Naive thymus-derived CD4-positive, alpha-beta T cell (primary cell): ENCODE measurements at places on chromosomes 1 and 21. TPM values are rescaled to one million over a fixed set of nuclear protein-coding genes. Genes with fewer than 3 reads are reported as not detected.

DNA sequence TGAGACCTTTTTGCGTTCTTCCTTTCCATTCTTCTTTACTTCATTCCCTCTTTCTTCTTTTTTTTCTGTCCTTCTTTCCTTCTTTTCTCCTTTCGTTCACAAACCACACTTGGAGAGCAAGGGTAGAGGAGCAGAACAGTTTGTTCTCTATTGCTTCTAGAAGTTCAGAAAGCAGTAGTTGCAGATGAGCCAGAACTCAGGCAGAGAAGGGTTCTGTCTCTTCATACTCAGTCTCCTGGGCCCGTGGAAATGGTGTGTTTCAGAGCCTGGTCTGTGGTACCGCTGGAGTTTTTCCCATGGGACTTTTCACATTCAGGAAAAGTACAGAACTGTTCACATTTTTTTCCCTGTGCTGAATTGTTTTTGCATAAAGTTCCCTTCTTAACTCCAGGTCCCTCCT lies 87.0 kb downstream of the ATP5PO start:
- DNase-seq: no peak

DNA sequence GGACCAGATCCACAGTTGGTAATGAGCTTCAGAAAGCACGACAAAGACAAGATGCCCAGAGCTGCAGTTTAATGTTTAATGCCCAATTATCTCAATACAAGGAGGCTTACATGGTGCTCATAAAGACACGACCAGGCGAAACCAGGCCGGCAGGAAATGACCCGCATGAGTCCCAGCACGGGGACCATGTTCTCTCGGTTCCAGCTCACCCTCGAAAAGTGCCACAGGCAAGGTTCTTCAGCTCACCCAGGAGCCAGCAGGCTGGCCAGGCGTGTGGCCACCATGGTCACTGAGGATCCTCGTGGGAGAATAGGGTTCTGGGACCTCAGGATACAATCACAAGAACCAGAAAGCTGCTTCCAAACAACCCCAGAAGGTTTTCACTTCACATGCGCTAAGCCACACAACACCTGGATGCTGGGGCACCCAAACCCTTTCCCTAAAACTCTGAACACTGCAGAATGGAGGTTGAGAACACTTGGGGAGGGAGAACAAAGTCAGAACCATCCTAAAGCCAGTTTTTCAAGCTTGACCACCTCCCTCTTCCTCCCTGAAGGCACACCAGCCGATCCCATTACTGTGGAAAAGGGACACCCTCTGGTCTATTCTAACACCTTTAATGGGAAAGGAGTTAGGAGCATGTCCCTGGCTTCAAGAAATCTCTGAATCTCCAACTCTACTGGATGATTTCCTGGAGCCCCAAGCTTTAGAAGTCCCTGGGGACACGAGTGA lies 22.6 kb upstream of the ASAP3 start:
- no peak for DNase-seq

GRCh38 chr1:152968248-152968647 lies 2.2 kb upstream of the SPRR4 start:
- no peak for DNase-seq

DNA sequence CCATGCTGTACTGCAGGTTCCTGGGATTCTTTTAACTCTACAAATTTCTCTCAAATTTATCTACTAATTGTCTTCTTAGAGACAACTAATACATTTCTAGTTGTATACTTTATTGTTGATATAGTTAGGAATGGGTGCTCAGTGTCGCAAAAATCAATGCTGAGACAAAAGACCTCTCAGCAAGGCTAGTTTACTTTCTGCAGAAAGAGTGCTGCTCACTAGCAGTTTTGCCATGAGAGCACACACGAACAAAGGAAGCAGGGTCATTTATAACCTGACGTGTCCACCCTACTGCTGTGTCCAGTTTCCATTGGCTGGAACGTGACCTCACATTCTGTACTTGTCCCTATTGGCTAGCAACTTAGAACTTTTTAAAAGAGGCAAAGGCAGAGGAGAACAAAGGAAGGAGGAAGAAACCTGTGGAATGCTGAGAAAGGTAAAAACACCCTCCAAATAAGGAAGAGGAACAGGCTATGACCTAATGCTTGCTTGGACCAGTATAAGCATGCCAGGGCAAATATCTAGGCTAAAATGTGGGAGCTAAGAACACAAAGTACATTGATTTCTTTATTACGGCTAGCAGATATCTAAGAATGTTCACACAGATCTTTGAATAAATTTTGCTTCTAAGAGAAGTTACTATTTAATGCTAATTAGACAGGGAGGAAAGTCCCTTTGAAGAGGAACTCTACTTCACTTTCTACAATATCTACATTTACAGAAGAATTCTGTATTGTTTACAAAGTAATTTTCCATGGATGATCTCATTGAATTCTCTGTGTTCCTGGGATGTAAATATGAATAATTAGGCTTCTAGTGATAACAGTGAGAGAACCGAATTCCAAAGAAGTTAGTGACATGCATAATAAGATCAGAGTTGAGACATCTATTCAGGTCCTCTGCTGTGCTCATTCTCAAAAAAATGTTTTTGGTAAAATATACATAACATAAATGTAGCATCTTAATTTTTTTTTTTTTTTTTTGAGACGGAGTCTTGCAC lies 86.0 kb upstream of the MAP10 start:
- DNase-seq: no peak

- DNase-seq: no peak
Measured at GRCh38 chr21:38315122-38315521, 58.3 kb downstream of the KCNJ15 start.

- no peak for DNase-seq
Measured at GRCh38 chr1:88399690-88400089, 284.4 kb upstream of the PKN2 start.

GRCh38 chr21:41280115-41280919 lies 36.3 kb upstream of the FAM3B start:
- no peak for DNase-seq

DNA sequence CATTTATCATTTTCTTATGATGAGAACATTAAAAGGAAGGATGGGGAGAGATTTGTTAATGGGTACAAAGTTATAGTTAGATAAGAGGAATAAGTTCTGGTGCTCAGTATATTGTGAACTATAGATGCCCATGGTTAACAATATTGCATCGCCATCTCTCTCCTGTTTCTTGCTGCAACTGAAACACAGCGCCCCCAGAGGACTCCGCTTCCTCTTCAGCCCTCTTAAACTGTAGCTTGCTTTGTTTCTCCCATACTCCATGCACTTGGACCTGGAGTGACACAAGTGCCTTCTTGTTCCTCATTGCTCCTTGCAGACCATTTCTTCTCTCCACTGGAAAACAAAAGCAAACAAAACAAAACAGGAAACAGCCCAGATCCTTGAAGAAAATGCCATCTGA lies 70.1 kb upstream of the NTPCR start:
- no peak for DNase-seq

DNA sequence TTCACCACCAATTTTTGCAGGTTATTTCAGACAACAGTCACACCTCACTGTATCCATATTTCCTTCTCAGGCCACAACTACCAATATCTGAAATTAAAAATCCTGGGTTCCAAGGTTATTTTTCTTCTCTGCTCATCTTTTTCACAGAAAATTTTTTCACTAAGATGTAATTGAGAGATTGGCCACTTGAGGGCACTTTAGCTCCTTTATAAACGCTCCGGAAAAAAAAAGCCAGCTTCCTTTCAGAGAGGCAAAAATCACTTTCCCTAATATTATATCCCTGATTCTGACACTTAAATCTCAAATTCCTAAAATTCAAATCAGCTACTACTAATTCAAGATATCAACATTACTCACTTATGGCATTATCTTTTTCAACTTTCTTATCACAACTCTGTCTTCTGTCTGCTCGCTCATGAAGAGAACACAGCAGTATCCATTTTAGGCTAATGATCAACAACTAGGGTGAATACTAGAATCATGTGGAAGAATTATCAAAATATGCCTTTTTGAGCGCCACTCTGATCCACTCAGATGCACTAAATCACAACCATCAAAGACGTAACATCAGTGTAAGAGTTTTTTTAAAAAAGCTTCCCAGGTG lies 101.4 kb upstream of the RGS1 start:
- no peak for DNase-seq

DNA sequence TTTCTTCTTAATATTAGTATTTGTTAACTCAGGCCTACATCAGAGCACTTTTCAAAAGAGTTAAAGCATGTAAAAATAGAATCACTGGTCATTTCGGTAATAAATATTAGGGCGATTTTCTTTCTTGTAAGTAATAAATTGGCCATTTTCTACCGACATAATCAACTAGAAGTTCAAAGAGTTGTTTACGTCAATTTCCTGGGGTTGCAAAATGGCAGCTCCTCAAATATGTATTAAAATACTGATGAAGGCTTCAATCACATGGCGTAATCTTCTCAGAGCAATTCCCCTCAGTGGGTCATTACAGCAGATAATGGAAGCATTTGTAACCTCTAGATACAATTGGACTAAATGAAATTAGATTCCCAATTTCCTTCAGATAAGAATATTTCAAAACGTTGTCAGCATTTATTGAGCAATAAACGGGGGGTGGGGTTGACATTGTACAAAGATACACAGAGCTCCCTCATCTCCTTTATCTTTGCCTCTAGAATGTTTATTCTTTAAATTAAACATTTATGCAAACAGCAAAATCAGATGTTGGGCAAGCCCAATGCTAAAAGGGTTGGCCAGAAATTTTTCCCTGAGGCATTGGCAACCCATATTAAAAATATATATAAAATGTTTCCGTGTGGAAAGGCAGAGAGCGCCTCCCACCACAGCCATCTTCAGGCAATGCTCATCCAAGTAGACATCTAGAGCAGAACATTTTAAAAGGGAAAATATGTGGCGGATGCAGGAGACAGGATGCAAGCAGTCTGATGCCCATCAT lies 240.6 kb downstream of the NCAM2 start:
- no peak for DNase-seq

GRCh38 chr1:226816576-226816975 lies 53.8 kb upstream of the PSEN2 start:
- no peak for DNase-seq

DNA sequence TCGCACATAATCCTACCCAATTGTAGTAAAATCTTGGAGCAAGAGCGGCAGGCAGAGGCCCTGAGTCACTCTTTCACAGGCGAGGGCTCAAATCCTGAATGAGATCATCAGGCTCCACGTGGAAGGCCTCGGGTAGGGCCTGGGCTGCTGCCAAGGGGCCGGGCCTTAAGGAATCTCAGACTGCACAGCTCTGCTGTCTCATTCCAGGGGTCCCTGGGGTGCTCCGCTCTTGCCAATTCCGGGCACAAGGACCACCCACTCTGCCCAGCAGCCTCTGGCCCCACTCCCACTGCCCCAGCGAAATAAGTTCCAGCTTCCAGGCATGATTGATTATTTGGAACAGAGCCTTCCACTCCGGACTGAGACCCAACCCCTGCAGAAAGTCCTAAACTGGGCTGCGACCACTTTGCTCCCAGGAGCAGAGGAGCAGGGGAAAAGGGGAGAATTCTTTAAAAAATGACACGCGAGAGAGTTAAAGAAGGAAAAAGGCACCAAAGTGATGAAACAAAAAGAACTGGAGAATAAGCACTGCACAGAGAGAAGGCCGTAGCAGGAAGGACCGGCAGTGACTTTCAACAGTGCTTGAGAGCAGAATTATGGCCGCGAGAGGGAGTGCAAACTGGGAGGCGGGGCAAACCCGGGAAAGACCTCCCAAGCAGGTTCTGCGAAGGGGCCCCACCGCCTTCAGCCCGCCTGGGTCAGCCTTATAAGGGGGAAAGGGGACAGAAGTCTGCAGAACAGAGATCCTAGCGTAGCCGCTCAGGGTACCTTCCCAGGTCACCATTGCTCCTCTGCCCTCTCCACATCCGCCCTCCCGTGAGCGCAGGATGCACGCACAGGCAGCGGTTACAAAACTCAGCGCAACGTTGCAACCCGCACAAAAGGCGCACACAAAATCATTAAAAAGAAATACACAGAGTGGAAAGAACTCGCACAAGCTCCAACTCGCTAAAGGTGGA lies 2.0 kb downstream of the ADAMTS1 start:
- DNase-seq: peak; percentile 34

- DNase-seq: no peak
Measured at GRCh38 chr1:157472056-157472701, 80.1 kb downstream of the FCRL5 start.

GRCh38 chr1:44388551-44388950 lies 16.5 kb upstream of the RNF220 start:
- DNase-seq: no peak

DNA sequence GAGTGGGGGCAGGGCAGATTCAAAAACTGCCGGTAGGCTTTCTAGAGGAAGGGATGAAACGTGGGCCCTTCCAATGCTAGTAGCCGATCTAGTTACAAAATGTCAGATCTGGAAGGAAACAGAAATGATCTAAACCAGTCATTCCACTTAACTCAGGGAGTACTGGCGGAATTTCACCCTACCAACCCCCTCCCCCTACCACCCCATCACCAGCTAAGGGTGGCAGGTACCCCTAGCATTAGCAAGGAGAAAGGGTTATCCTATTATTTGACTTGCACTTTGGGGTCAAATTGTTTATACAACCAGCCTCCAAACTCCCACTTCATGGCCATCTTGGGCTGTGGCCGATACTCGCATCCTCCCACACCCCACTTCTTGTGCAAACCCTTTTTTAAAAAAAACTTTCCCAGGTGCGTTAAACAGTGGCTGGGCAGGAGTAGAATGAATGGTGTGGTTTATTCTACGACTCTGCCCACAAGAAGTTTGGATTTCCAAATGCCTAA lies 644 bp upstream of the MRPL24 start:
- DNase-seq: no peak

DNA sequence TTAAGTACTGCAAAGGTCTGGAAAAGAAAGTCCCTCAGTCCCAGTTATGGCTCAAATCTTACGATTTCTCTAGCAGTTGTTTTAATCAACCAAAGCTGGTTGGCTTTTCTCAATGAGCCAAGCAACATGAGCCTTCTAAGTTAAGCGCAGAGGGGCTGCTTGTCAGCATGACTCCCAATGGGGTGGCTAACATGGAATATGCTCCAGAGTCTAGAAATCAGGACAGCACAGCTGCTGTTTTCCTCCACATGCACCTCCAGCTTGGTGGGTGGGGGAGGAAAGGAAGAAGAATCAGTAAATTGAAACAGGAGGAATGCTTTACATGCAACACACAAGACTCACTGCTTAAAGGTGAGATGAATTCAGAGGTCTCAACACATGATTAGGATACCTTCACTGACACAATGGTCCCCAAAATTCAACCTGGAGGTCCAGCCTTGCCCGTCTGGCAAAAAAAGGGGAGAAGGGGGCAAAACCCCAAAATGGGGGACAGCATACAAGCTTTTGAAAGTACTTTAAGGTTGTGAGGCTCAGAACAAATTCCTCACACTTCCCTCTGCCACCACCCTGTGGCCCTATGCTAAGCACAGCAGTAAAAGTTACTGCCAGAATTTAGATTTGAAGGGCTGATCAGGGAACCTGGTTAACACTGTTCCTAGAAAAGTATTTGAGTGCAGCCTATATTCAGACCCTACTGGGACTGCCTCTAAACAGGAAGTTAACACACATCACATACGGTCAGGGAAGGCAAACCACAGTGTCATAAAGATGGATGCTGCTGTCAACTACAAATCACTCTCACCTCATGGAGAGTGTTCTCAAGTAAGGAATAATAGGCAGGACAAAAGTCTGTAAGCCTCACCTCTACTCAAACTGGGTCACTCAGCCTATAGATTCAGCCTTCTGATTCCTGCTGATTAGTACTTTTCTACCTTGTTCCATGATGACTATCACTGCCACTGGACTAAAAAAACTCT lies 2.6 kb downstream of the GATAD2B start:
- DNase-seq: no peak

- DNase-seq: no peak
Measured at GRCh38 chr1:166673722-166674121, 165.6 kb upstream of the POGK start.

Gene MAB21L3
- not detected for total RNA-seq

Gene OBSCN
- total RNA-seq: 132 TPM

Gene TPTE
- total RNA-seq: not detected

Gene EPHA10
- 0.08 and 0.19 TPM in 2 replicates for total RNA-seq

Gene FAM72D
- 4.7 and 4.9 TPM in 2 replicates for total RNA-seq
